NCI-H510A treated with DMSO at 0.1 percent for 48 hours (cell line): ENCODE measurements at places on chromosomes 2 and 18.

DNA sequence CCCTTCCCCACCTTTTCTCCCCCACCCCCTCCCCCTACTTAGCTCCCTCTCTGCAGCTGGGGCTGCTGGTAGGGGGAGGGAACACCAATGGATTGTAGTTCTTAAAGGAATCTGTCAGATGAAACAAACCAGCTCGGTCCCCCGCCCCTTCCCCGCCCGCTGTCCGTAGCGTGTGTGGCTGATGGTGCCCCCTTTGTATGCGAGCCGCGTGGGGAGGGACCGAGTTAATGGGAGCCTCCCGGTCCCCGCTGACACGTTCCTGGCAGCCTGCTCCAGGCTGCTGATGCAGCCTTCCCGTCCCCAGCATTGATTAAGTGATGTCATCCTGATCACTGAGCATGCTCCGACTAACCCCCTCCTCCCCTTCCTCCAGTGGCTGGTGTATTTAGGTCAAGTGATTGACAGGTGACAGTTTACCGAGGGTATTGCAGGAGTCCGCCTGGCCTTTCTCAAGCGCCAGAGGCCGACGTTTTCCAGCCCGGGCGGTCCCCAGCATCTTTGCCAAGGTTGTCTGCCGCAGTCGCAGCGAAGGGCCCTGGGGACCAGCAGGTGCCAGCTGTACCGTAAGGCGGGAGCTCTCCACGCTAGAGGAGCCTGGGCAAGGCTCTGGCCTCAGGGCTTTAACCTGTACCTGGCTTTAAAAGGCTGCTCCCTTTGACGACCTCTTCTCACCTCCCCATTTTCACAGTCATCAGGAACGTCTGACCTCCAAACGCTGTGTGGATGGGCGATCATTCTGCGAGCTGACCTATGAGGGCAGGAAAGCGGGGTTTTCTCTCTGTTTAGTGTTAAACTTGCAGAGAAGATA is 1.8 kb downstream of the KIF5C start:
- peak; percentile 68 for DNase-seq

- DNase-seq, result peak; percentile 32
These were observed 28.6 kb downstream of the LRRC30 start for GRCh38 chr18:7259475-7259874.

DNA sequence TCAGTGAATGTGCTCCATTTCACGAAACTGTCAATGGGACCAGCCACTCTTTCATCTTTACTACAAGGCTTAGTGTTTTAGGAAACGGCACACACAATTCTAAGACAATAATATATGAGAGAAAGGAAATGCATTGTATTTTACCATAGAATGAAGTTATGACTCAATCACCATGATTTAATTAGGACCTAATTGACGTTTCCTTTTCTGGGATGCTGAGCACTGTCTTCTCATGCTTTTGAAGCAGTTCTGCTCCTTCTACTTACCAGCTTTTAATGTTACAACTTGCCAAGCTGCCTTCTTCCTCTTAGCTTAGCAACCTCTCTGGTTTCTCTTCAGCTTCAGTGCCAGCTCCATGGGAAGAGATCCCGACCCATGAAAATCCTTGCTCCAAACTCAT is 94.3 kb upstream of the SERPINE2 start:
- no peak for DNase-seq

DNA sequence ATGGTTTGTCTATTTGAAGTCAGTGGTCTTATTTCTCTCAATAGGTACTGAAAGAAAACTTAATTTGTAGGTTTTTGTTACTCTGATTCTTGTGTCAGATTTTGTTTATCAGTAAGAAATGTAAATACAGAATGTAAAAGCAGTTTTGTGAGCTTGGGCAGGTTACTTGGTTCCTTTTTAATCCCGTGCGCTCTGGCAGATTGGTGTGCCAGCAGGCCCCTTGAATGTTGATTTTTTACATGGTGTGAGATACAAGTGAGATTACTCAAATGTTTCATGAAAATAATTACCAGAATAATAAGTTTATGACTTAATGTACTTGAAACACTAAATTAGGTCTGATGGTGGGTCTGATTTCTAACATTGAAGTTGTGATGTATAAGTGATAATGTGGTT is 13.4 kb downstream of the HNRNPA3 start:
- no peak for DNase-seq

GRCh38 chr2:156657809-156658208 is 221.6 kb downstream of the GPD2 start:
- DNase-seq, result no peak

- DNase-seq, result no peak
These were observed 416.6 kb downstream of the NRXN1 start for GRCh38 chr2:50615291-50615690.

DNA sequence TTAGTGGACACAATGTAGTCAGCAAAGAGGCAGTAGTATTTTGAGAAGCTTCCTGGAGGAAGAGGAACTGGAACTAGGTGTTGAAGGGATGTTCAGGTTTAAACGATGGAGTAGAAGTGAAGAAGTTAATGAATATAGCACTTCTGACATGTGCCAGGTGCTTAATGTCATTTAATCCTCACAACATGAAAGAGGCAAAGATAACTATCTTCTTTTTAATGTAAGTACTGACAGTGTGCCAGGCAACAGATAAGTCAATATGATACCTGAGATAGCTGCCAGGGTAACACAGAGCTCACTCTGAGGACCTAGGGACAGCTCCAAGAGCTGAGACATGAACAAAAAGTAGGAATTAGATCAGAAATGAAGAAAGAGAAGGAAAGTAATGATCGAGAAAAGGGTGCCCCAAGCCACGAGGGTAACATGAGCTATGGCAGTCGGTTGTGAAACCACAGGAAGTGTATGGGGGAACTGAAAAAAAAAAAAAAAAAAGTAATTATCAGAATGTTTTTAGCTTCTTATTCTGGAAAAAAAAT is 140.7 kb downstream of the RNF144A start:
- DNase-seq, result peak; percentile 59

DNA sequence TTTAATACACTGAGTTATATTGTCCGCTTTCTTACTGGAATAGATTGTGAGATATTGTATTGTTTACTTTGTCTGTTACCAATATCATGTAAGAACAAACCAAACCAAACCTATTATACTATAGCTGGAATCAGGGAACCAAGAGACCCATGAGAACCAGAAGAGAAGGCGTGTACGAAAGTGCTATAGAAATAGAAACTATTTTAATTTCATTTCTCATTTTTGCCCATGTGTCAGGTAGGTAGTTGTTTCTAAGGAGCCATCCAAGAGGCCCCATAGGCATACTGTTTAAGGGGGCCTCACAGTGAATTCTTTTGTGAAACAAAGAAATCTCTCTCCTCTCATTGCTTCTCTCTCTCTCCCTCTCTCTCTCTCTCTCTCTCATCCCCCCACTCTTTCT is 363.6 kb downstream of the RNF144A start:
- DNase-seq, result no peak

- no peak for DNase-seq
These were observed 425.3 kb downstream of the THSD7B start for GRCh38 chr2:137190411-137191195.

DNA sequence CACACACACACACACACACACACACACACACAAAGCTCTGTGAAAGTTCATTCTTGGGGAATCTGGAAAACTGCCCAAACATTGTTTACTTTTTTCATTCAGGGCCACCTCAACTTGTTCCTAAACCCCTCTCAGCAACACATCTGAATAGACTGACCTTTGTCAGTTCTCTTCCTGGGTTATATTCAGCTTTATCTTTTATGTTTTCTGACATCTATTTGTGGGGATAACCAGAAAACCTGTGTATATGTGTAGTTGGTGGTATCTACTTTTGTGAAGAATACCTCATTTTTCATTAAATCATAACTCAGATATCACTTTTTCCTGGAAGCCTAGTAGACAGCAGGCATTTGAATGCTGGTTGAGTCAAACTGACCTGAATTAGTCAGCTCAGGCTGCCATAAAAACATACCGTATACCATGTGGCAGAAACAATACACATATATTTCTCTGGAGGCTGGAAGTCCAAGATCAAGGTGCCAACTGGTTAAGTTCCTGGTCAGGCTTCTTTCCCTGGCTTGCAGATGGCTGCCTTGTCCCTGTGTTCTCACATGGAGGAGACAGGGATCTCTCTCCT is 11.0 kb upstream of the RNF144A start:
- DNase-seq, result no peak

DNA sequence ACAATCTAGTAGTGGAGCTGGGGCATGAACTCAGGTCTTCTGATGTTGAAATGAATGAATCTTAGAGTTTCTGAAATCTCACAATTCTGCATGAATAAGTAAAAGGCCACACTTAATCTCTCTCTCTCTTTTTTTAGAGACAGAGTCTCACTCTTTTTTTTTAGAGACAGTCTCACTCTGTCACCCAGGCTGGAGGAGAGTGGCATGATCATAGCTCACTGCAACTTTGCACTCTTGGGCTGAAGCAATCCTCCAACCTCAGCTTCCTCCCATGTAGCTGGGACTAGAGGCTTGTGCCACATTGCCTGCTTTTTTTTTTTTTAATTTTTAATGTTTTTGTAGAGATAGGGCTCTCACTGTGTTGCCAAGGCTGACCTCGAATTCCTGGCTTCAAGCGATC is 68.9 kb upstream of the THOC1 start:
- no peak for DNase-seq

DNA sequence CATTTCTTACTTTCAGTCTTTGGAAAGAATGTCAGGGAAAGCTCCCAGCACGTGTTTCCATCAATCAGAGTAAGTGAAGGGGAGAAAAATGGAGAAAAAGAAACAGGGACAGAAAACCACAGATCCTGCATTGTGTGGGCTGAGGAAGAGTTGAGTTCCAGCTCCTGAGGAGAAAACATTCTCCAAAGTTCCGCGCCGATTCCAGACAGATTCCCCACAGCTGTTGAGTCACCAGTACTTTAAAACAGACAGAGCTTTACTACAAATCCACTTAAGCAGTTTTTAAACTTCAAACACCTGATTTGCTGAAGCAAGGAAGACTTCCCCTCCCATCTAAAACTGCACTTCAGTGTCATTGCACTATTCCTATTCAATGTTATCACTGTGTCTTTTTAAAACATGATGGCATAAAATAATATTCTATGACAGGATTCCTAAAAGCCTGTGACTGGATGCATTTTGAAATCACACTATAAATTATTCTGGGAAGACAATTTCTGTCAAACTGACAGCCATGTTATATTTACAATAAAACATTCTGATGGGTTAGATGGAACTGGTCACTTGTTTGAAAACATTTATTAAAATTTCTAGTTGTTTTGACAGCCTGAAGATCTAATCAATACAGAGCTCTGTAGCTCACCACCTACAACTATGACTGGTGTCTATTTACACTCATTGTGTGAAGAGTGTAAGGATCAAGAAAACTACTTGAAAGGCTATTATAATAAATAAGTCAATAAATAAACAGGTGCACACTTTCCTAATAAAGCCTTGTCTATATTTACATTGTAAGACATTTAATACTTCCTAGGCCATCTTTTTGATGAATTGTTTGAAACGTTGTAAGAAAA is 40.9 kb downstream of the TCF4 start:
- DNase-seq, result peak; percentile 86

DNA sequence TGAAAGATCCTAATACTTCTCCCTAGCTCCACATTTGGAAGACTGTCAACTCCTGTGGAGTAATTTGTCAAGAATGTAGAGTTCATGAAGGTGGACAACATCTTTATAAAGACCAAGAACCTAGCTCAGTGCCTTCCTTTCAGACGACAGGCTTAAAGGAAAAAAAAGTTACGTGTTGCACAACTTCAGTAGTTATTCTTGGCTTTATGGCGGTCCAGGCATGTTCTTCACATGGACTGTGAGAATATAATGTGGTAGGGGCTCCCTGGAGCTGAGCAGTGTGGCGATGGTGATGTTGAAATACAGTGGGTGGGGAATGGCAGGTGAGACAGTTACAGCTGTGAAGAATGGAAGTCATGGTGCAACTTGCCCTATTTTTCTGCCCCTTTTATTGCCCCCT is 3.9 kb downstream of the TAF1B start:
- no peak for DNase-seq

DNA sequence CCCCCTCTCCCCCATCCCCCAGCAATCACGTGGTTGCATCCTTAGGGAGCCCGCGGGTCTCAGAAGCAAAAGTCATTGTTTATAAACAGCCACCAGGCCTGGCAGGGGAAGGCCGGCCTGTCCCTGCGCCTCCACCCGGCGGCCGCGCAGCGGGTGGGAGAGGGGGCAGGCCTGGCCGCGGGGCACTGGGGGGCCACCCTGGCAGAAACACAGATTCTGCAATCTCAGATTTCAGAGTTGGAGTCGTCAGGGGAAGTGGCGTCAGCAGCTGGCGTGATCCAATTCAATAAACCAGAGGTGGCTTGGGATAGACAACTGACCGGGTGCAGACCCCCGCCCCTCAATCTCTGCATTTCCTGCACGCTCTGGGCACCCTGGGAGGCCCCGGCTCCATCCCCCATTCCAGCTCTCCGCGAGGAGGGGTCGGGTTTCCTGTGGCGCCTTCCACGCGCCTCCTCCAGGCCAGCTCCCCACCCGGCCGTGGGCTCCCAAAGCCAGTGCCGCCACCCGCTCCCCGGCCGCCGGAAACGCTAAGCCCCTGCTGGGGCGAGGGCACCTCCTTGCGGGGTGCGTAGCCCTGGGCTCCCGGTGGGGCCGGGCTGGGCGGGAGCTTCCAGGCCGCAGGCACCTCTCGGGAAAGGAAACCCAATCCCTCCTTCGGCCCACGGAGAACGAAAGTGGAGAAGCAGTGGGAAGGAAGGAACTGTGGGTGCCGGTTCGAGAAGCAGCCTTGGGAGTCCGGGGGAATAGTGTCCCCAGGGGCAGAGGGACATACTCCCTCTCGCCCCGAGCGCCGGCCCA is 1.1 kb downstream of the BIN1 start:
- no peak for DNase-seq

DNA sequence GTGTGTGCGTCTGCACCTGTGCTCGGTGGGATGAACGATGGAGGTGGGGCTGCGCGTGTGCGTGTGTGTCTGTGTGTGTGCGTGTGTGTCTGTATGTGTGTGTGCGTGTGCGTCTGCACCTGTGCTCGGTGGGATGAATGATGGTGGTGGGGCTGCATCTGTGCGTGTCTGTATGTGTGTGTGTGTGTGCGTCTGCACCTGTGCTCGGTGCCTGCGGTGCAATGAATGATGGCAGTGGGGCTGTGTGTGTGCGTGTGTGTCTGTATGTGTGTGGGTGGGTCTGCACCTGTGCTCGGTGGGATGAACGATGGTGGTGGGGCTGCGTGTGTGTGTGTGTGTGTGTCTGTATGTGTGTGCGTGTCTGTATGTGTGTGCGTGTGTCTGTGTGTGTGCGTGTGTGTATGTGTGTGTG is 48.5 kb upstream of the CTDP1 start:
- no peak for DNase-seq

DNA sequence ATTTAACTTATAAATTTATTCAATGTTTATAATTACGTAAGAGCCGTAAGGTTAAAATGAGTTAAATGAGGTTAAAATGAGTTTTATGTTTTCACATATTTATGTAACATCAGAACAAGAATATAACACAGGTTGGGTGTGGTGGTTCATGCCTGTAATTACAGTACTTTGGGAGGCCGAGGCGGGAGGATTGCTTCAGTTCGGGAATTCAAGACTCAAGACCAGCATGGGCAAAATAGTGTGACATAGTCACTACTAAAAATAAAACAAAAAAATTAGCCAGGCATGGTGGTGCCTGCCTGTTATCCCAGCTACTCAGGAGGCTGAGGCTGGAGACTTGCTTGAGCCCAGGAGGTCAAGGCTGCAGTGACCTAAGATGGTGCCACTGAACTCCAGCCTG is 9.3 kb upstream of the MBD2 start:
- DNase-seq, result no peak

GRCh38 chr2:120303177-120303576 is 42.8 kb upstream of the INHBB start:
- DNase-seq, result no peak

GRCh38 chr18:3923750-3924149 is 473.8 kb downstream of the TGIF1 start:
- no peak for DNase-seq

- no peak for DNase-seq
These were observed 67.2 kb downstream of the TMEM131 start for GRCh38 chr2:97928591-97928990.
